ENCODE measurements at places on chromosomes 11 and 22. TPM values are rescaled to one million over a fixed set of nuclear protein-coding genes. Genes with fewer than 3 reads are reported as not detected.

DNA sequence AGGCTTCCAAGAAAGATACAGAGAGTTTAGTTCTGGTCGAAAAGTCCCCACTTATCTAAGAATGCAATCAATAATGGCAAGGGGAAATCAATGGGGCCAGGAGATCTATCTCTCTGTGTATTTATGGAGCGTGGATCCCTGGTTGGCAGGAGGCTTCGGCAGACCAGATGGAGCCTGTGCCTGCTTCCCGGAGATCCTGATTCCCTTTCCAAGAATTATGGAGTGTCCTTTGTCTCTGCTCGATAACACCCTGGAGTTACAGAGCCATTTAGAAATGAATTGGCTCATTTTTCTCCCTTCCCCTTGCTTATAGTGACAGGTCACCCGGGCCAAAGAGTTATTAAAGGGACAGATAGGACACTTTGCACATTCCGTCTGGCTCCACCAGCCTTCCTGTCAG, 92.4 kb downstream of the ISX start:
- no peak for DNase-seq

GRCh38 chr11:132779497-132779896, 752.8 kb downstream of the OPCML start:
- DNase-seq = peak; percentile 54

Gene PRDX5
- 111 TPM for total RNA-seq

Gene FXYD6
- 95.6 TPM for total RNA-seq
